Renal cortex interstitium (tissue), 15 donors: ENCODE measurements at places on chromosomes 12 and 14. TPM values are rescaled to one million over a fixed set of nuclear protein-coding genes. Genes with fewer than 3 reads are reported as not detected.

Gene GPX2
- 0.97 TPM for polyA plus RNA-seq

Gene KLHL33
- polyA plus RNA-seq = 0.47 TPM

Gene SERPINA3
- polyA plus RNA-seq = 0.25 TPM

Gene ADSS1
- polyA plus RNA-seq = 18.3 TPM

Gene OTUB2
- polyA plus RNA-seq = 4.4 TPM

Gene TAS2R43
- 0.19 TPM for polyA plus RNA-seq

Gene RNASE8
- not detected for polyA plus RNA-seq

Gene ADGRD1
- polyA plus RNA-seq = 12.8 TPM

Gene FGF23
- polyA plus RNA-seq = 0.05 TPM

Gene STAT6
- 95.5 TPM for polyA plus RNA-seq

Gene SLC2A14
- 0.46 TPM for polyA plus RNA-seq

Gene PARPBP
- 14.1 TPM for polyA plus RNA-seq

Gene OR6C4
- not detected for polyA plus RNA-seq

Gene CCDC38
- 0.89 TPM for polyA plus RNA-seq

Gene PTPRB
- polyA plus RNA-seq = 17.9 TPM

Gene VIPAS39
- polyA plus RNA-seq = 30.4 TPM

Gene C1QL4
- 2.2 TPM for polyA plus RNA-seq

- DNase-seq = no peak
Measured at GRCh38 chr14:64808449-64808848, 71.3 kb downstream of the SPTB start.

- no peak for DNase-seq
Measured at GRCh38 chr12:15525441-15525840, 203.1 kb downstream of the PTPRO start.

GRCh38 chr14:65483647-65484046 lies 71.1 kb downstream of the FUT8 start:
- no peak for DNase-seq

GRCh38 chr14:50624447-50624846 lies 43.7 kb downstream of the SAV1 start:
- DNase-seq = no peak

GRCh38 chr14:54364555-54365415 lies 32.0 kb upstream of the CDKN3 start:
- DNase-seq = no peak

DNA sequence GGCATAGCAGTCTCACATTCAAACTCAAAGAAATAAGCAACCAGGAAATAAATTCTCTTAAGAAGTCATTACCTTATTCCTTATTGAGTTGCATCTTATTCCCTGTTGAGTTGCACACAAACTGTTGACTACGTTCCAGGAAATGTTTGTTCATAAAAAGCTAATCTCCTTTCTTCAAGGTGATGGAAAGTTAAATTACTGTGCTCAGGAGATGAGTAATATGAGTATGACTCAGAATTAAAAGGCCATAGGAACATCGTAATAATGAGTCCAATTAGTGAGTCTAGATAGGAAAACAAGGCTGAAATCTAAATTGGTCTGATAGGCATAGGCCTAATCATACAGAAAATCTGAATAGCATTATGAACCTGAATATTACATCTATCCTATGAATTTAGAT lies 203.1 kb downstream of the SLC2A13 start:
- no peak for DNase-seq

GRCh38 chr12:3265406-3265805 lies 188.2 kb downstream of the TSPAN9 start:
- DNase-seq = no peak

GRCh38 chr14:53900499-53900898 lies 56.1 kb downstream of the BMP4 start:
- DNase-seq = no peak

GRCh38 chr14:32043624-32044023 lies 33.5 kb upstream of the ARHGAP5 start:
- no peak for DNase-seq

GRCh38 chr14:104363891-104364760 lies 215.4 kb upstream of the C14orf180 start:
- no peak for DNase-seq

DNA sequence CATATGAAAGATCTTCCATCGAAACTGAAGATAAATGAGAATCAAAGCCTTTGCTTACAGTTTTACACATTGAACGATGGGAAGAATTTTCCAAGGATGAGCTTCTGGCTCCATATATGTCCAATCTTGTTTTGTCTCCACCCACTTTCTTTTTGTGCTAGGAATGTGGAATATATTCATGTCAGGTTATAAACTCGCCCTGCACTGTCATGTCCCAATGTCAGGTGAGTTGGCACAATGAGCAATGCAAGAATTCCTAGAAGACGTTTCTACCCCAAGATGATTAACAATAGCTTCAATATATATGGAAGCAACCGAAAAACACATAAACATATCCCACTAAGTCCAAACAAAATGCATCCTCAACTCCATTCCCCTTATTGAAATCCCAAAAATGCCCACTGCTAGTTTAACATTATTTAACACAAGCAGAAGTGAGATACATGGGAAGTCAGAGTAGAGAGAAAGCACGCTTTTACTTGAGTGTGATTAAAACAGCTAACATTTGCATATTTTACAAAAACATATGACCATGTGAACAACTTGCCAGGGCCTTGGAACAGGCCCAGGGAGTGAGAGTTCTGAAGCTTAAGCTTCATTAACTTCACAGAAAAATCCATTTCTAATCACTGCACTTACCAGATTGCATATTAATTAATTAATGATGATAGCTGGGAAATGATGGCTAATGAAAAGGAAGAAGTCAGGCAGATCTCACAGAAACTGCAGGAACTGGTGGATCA lies 233.9 kb downstream of the GXYLT1 start:
- DNase-seq = no peak

DNA sequence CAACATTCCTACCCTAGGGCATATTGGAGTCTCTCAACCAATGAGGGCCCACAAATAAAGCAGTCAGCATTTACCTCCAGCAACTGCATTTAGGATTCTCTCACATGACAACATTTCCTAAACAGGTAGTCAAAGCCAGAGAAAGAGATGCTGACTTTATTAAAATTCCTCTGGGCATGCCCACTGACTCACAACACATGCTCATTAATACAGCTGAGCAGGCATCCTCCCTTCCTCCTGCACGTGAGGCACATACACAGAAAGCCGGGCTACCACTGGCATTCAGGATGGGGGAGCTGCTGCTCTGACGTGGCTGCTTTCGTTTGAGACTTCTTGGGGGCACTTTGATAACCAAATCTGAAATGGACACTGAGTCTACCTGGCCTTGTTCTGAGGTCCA lies 174.1 kb downstream of the NRXN3 start:
- DNase-seq = no peak

- no peak for DNase-seq
Measured at GRCh38 chr12:119666900-119667576, 895 bp upstream of the PRKAB1 start.

DNA sequence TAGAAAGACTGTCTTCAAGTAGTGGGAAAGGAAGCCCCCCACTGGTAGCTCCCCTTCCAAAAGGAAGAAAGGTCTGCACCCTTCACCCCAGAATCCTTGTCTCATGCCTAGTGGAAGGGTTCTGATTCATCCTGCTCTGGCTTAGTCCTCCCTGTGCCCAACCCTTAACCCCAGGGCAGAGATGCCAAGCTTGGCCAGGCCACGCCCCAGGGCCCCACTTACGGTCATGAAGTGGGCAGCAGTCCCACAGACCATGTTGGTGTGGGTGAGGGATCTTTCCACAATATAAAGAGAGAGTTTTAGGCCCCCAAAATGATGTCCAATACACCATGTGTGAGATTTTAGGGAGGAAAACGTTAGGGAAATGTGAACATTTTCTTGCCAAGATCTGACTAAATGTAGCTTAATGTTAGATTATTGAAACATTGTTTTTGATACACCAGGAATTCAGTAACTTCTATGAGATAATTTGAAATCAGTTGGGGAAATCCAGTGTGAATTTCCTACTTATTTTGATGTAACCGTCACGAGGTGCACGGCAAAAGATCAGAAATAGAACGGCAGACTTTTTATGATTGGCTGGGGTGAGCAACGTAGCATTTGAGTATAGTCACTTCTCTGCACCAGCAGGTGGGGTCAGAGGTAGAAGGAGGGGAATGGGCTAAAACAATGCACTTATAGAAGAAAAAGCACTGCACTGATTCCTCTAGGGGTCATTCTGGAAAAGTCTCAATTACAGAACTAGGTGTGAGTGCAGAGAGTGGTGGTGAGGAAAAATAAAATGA lies 8.2 kb upstream of the SSPN start:
- no peak for DNase-seq

DNA sequence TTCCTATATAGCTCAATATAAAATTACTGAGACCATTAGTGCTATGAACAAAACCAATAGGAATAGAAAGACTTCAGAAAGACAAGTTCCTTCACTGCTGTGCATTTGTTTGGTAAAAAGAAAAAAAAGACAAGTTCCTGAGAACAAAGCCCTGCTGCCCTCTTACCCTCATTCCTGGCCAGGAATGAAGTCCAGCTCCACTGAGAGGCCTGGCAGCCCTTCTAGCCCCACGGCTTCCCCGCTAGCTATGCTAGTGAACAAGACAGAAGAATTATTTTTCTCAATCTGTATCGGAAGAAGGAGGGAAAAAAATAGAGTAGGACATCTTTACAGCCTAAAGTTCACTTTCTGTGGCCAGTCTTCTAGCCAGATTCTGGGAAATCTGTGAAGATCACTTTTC lies 1.6 kb downstream of the MFAP5 start:
- no peak for DNase-seq

DNA sequence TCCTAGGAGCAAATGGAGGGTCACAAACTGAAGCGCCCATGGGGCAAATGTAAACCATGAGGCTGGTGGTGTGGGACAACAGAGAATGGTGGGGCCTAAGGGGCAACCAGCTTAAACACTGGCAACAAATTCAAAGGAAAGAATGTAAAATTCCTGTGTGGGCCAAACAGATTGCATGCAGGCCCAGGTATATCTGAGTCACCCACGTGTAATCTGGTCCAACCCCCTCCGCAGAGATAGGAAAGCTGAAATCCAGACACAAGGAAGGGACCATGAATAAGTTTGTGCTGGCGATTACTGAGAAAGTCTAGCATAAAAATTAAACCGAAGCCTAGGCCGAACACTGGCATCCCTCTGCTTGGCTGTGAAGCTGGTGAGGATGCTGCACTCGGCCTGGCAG lies 71.6 kb downstream of the ITPK1 start:
- DNase-seq = no peak

- DNase-seq = no peak
Measured at GRCh38 chr12:55629058-55629841, 7.4 kb upstream of the OR10P1 start.

GRCh38 chr12:51942501-51943000 lies 8.9 kb upstream of the ACVR1B start:
- DNase-seq = no peak
